ENCODE measurements at places on chromosomes 2 and 18.
A peak's percentile ranks its signal among the peaks of the same experiment; 100 is the strongest.

GRCh38 chr2:240060977-240061591 is 7.8 kb upstream of the OR6B3 start:
- DNase-seq: no peak

GRCh38 chr2:147331790-147332419 is 512.9 kb upstream of the ACVR2A start:
- DNase-seq: no peak

DNA sequence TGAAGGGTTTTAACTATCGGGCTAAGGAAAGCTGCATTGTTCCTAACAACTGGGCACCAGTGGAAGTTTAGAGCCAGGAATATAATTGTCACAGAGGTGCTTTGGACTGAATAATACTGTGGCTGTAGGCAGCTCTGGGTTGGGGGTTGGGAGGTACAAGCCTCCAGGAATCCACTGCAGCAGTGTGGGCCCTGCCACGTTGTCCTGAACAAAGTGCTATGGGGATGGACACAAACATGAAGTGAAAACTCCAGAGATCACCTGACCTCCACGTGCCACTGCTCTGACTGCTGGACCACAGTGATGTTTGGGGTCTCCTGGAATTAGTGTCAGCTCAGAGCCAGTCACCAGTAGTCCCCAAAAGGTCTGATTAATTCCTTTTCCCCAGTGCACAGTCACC is 110.9 kb downstream of the BCL2 start:
- no peak for DNase-seq

DNA sequence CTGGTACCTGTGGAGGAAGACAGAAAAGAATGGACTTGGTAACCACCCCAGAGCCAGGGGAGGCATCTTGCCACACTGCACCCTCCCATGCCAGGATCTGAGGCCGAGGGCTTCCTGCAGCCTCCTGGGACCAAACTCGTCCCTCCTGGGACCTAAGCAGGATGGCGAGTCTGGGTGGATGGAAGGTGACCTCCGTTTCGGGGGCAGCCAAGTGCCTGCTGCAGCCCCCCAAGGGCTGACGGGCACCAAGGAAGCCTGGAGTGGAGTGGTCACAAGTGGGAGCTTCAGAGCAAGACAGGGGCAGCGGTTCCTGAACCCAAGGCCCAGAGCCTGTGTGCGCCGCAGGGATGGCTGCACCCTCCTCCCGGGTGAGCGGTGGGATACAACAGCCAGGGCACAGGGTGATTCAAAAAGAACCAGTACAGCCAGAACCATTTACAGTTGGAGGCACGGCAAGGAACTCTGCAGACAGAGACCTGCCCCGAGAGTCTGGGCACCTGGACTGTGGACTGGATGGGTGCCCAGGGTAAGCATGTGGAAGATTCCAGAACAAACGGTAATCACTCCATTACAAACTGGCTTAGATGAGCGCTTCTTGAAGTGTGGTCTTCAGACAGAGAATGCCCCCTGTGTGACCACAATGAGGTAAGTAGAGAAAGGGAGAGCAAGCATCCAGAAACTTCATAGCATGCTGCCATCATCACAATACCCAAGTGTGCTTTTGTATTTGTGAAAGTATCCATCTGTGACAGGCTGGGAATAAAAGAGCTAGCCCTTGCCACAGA is 12.1 kb downstream of the HS1BP3 start:
- DNase-seq: no peak

DNA sequence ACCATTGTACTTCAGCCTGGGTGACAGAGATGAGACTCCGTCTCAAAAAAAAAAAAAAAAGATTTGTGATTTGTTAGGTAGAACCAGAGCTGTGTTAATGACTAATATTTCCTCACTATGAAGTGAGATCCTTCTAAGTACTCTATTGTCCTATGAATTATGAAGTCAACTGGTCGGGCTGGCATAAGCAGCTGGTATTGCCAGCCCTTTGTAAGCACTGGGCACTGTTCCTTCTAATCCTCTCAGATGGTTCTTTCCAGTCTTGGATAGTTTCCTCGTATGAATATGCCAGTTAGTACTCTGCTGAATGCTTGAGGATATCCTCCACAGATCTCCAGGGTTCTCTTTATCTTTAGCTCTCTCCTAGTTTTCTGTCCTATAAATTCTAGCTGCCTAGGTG is 223.1 kb upstream of the SP5 start:
- DNase-seq: peak; percentile 3

DNA sequence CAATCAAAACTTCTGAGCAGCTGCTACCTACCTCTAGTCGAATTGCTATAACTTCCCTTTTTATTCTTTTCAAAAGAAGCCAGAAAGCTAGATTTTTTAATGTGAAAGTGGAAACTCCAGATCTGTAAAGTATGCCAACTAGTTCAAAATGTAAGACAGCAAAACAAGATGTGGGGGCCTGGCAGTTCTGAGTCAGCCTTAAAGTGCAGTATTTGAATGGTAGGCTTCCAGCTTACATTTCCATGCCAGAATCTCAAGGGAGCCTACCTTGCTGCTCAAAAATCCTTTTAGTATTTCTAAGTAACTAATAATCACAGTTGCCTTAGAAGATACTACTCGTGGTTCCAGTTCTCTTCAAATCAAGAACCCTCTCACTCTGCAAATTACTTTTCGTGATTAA is 1288.7 kb downstream of the LRP1B start:
- DNase-seq: no peak

DNA sequence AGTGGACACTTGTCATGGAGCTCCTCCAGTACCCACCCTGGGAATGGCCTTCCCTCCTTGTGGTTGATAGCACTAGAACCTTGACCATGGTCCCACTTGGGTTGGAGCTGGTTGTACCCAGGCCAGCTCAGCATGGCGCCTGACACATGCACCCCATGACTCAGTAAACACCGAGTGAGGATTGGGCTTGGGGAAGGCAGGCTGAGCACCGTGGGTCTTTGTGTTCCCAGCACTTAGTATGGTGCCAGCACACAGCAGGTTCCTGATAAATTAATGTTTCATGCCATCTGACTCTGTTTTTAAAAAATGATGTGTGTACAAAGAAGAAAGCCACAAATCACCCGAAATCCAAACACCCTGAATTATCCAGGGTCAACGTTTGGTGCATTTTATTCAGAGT is 69.8 kb downstream of the CIB4 start:
- DNase-seq: no peak

DNA sequence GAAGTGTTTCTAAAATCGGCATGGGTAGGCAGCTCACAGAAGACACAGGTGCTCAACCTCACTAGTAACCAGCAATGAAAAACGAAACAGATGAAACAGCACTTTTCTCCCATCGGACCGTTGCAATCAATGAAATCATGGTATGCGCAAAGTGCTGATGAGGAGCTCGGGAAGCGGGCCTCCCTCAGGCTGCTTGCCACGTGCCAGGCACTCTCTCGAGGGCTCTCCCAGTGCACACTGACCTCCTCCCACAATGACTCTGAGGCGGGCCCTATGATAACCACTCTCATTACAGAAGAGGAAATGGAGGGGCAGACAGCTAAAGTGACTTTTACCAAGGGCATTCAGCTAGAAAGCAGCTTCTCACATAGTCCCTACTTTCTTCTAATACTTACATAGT is 3.8 kb upstream of the ANKRD23 start:
- DNase-seq: no peak

- no peak for DNase-seq
These were observed 83.9 kb downstream of the WDSUB1 start for GRCh38 chr2:159202568-159203071.

GRCh38 chr2:229627728-229628127 is 86.6 kb downstream of the DNER start:
- DNase-seq: no peak

GRCh38 chr2:88668862-88669261 is 22.6 kb upstream of the RPIA start:
- no peak for DNase-seq

GRCh38 chr2:61460163-61460562 is 10.7 kb downstream of the USP34 start:
- no peak for DNase-seq

DNA sequence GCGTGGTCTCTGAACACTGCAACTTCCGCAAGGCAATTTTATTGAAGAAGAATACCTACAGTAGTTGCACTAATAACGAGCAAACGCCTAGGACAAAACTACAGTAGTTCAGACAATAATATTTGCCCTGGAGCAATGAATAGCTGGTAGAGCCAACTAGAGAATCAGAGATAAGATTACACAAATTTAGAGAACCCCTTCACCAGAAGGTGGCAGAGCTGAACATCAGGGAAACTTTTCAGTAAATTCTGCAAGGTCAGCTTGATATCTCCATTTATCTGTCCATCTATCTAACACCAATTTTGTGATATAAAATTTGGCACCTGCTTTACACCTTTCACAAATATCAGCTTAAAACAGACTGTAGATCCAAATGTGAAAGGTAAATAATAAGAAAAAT is 43.8 kb downstream of the CDH19 start:
- no peak for DNase-seq

DNA sequence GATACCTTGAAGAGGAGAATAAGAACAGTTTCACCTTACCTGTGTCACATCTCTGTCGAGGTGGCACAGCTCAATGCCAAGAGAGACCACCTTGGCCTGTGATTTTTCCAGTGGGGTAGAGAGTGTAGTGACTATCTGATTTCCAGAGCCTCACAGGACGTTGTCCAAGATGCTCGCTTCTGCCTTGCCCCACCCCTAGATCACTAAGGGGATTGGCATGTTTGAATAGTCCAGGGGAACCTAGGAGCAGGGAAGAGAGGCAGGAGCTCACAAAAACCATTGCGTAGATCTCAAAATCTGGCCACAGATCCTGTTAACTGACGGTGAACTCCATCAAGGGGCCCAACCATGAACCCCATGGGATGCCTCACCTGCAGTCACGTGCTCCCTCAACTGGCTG is 24.2 kb downstream of the TMEM178A start:
- no peak for DNase-seq

All from substantia nigra (tissue), 51 donors.